ENCODE measurements at places on chromosomes 13 and 19. TPM values are rescaled to one million over a fixed set of nuclear protein-coding genes. Genes with fewer than 3 reads are reported as not detected.
A peak's percentile ranks its signal among the peaks of the same experiment; 100 is the strongest.

- DNase-seq, result peak; percentile 63
Measured at GRCh38 chr19:55341171-55341588, 1.5 kb downstream of the KMT5C start.

DNA sequence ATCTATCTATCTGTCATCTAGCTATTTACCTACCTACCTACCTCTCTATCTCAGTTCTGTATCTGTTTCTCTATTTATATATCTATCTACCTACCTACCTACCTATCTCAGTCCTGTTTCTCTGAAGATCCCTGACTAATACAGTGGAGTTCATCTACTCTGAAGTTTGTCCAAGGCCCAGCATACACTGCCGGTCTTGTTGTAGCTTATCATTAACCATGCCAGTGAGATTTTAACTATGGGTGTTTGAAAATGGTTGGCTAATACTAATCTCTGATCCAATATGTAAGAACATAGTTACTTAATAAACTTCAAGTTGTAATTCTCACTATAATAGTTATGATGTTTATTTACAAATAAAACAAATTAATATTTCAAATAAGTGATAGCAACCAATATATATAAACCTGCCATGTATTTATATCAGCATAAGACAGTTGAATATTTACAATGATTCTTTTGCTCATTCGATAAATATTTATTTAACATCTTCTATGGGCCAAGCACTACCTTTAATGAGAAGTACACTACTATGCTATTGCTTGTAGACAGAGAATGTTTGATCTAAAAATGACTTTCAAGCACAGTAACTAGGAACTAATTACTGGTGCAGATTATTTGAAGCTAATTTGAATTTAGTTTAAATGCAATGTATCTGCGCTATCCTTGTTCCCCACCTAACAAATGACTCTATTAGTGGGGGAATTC, 242.1 kb downstream of the KLF5 start:
- DNase-seq, result no peak

DNA sequence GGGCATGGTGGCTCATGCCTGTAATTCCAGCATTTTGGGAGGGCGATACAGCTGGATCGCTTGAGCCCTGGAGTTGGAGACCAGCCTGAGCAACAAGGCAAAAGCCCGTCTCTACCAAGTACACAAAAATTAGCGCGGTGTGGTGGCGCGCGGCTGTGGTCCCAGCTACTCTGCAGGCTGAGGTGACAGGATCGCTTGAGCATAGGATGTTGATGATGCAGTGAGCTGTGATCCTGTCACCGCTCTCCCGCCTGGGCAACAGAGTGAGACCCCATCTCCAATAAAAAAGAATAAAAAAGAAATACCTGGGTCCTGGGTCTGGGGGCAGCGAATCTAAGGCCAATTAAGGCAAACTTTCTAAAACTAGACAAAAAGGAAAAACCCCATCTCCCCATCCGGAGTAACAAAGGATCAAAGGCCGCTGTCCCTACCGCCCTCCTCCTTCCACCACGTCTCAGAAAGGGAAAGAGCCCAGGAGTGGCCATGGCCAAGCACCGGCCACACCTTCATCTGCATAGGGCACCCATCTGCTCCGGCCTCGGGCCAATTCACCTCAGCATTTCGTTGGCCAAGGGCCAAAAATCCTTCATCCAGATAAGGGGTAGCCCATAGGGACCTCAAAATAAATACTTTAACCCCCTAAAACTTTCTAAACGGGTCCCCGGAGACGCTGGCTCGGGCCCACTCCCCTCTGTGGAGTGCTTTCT, 851 bp downstream of the ZNF320 start:
- DNase-seq, result no peak

DNA sequence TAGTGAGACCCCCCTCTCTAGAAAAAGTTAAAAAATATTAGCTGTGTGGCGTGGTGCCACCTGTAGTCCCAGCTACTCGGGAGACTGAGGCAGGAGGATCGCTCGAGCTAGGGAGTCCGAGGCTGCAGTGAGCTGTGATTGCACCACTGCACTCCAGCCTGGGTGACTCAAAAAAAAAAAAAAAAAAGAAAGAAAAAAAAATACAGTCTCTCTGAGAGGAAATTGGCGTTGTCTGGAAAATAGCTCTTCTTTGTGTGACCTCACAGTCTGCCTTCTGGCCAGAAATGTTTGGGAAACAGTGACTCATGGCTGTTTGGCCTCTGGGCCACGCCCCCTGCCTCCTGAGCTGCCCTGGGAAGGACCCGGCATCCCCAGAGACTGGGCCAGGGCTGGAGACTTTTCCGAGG, 10.7 kb downstream of the MARCHF2 start:
- no peak for DNase-seq

DNA sequence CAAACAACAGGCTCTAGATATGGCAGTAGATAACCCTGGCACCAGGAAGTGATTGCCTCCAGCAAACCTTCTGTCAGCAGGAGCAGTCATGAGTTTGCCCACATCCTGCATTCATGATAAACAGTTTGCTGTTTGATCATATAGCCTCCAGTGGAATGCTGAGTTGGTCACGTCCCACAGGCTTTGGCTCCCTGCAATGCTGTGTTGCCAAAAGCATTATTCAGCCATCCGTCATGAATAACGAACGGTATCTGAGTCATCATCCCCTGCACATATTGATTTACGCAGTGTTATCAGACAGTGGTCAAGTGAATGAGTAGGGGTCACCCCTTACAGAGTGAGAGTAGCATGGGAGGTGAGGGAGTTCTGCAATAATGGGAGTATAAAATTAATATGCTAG, 21.9 kb upstream of the ZNF432 start:
- no peak for DNase-seq

DNA sequence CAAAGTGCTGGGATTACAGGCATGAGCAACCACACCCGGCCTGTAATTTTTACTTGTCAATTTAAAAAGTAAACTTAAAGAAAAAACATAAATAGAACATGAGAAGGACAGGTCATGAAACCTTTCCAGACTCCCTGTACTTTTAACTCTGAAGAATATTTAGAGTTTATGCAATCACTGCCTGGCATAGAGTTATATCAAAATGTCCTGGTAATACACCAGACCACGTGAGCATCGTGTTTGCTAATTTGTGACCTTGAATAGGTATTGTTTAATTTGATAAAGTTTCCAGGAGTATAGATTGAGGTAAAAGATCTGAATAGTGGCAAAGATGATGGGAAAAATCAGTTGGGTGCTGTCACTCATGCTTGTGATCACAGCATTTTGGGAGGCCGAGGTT, 81.2 kb upstream of the RNF113B start:
- DNase-seq, result no peak

- DNase-seq, result no peak
Measured at GRCh38 chr13:80742033-80742432, 401.1 kb upstream of the SPRY2 start.

- DNase-seq, result no peak
Measured at GRCh38 chr19:19279853-19280252, 6.8 kb upstream of the TM6SF2 start.

DNA sequence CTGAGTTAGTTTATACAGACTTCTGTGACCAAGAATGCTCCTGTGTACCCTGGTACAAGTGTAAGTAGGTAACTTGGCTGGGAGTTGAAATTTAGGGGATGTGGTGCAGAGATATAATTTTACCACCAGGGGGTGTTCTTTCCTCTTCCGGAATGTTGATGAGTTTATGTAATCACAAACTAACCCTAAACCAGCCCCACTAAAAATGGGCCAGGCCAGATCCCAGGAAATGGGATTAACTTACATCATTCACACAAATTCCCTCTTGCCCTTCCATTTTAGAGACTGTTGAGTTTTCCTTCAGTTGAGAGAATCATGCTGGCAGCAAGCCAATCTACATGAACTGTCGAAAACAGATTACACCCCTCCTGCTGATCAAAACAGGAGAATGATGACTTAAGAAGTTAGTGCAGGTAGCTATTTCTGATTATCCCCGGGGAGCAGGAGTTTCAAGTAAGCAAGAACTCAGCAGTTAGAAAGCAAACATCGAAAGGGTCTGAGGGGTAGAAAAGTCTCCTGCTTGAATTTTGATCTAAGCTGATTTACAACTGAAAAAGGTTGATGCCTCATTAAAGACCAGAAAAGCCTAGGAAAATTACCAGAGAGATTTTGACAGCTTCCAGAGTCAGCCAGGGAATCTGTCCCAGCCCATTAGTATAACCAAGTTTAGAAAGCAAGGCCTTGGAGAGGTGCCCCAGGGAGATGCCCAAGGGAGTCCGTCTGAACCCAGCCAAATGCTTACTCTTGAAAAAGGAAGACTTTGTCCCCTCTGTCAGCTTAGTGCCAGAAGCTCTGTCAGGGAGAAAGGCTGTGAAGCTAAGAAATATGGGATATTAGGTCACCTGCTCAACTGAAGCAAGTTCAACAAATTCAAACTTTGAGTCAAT, 32.3 kb upstream of the MED4 start:
- DNase-seq, result peak; percentile 49

Gene CYP4F8
- not detected for total RNA-seq

Gene IGFL1
- not detected for total RNA-seq

Gene MISP3
- total RNA-seq, result 4.6 TPM

Gene GPR18
- total RNA-seq, result 17.3 TPM

Gene OR7A5
- not detected for total RNA-seq
